ENCODE measurements at places on chromosomes 1 and 21.

- DNase-seq, result no peak
Measured at GRCh38 chr21:36769051-36769839, 70.3 kb downstream of the SIM2 start.

GRCh38 chr1:27594564-27595510 is 9.1 kb downstream of the AHDC1 start:
- DNase-seq, result no peak

DNA sequence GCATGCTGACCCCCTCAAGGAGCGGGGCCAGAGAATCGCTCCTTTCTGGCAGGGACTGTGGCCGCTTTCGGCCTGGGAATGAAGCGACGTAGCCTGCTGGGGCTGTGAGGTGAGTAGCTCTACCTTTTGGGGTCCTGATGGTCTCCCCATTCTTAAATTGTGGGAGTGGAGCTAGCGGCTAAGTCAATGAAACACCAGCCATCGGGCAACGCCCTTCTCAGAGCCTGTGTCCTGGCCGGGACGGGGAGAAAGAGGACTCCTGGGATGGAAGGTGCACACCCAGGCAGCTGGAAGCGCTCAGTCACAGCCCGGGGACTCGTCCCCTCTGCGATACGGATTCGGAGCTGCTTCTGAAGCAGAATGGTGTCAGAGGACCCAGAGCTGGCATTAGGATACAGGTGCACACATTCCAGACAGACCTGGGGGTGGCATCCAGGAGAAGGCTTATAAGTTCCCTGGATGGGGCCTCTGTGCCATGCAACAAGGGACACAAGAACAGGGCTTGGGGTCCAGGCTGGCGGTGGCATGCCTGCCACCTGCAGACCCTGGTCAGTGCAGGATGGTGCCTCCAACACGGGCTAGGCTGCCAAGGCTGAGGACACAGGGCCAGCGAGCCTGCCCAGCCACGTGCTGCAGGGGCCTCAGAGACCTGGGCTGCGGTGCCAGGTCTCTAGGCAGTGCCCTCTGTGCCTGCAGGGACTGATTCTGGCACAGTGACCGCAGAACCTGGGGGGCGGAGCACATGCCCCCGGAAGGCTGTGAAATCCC is 945 bp upstream of the WNT9A start:
- DNase-seq, result no peak

GRCh38 chr1:54487571-54488050 is 60.4 kb upstream of the ACOT11 start:
- no peak for DNase-seq

DNA sequence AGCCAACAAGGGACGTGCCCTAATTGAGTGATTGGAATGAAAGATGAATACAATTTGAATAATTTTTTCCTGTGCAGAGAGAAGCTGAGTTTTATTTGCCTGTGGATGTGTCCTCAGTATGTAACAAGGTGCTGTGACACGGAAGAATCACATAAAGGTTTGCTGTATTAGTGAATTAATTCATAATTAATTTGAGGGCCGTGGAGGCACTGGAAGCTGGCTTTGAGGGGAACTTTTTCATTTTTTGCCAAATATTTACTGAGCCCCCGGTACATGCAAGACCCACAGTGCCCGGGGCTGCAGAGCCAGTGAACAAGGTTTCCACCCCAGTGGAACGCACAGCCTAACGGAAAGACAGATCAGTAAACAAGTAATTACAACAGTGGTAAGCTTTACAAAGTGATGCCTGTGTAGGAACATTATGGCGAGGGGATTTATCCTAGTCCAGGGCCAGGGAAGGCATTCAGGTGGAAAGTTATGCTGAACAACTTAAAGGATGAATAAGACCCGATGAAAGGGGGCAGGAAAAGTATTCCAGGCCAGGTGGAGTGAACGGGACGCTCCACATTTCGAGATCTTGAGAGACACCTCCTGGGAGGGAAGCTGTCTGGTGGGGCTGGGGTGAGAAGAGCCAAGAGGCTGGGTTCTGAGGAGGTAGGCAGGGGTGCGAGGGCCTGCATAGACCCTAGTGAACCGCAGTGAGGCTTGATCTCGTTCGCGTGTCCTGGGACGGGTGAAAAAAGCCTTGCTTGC is 773 bp upstream of the RCC2 start:
- DNase-seq, result no peak

GRCh38 chr1:207833381-207833780 is 77.5 kb downstream of the CD34 start:
- DNase-seq, result no peak

GRCh38 chr1:38344716-38345115 is 298.1 kb upstream of the POU3F1 start:
- no peak for DNase-seq

- DNase-seq, result no peak
Measured at GRCh38 chr1:15578921-15579682, 5.7 kb downstream of the AGMAT start.

DNA sequence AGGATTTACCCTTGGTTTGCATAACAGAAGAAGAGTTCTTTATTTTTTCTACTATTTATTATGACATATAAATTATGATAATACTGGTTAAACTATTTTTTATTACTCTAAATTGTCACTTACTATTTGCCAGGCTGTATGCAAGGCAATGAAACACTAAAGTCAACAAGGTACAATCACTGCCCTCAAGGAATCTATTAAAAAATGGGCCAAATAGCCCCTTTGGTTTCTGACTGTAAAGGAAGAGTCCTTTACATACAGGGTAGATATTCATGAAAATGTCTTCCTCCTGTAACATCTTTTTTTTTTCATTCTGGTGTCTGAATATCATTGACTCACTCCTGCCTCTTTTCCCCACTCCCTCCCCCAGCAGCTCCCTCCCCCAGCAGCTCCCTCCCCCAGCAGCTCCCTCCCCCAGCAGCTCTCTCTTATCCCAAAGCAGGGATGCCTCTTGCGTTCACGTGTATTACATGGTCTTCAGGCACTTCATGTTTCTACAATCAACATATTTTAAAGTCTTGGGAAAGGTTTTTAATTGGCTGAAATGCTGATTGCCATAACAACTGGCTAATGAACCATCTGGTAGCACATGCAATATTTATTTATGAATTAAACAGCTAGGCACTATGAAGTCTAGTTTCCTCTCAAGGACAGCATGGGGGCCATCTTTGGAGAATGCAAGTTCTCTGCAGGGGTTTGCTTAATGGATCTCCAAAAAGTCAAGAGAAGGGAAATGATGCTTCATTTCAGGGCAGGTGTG is 400.4 kb upstream of the PLXNA2 start:
- no peak for DNase-seq

GRCh38 chr1:79614762-79615161 is 608.2 kb upstream of the ADGRL4 start:
- no peak for DNase-seq

GRCh38 chr21:14457762-14458161 is 74.8 kb upstream of the HSPA13 start:
- no peak for DNase-seq

GRCh38 chr1:242836423-242836822 is 311.9 kb upstream of the PLD5 start:
- no peak for DNase-seq

All from activated CD4-positive, alpha-beta T cell treated with anti-CD3 and anti-CD28 coated beads for 24 hours (primary cell).